Fibroblast of the aortic adventitia (primary cell): ENCODE measurements at places on chromosomes 1 and 21.

DNA sequence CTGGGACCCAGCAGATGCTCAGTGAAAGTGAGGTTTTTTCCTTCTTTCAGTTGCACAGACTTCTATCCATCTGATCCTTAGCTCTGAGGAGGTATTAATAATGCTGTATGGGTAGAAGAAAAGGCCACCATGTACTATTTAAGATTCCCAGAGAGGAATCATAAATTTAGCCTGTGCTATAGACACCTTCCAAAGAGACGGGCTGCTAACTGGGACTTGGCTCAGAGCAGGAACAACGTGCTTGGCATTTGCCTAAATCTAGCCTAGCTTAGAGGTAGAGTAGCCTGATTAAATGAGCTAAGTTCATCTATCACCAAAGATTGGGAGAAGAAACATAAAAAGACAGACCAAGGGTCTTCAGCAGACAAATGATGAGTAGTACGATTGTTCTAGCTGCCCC, 176.9 kb upstream of the BEND5 start:
- DNase-seq, result no peak

DNA sequence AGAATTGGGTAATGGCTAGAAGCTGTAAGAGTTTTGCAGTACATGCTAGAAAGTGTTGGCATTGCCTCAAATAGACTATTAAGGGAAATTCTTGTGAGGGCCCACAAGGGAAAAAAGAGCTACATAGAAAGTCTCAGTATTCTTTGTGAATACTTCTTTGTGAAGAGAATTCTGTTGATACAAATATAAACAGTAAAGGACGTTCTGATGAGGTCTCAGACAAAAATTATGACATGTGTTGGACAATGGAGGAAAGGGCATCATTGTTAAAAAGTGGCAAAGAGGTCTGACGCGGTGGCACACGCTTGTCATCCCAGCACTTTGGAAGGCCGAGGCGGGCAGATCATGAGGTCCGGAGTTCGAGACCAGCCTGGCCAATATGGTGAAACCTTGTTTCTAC, 458.9 kb downstream of the NCAM2 start:
- no peak for DNase-seq

- no peak for DNase-seq
These were observed 37.1 kb downstream of the TENT5C start for GRCh38 chr1:117642963-117643362.

DNA sequence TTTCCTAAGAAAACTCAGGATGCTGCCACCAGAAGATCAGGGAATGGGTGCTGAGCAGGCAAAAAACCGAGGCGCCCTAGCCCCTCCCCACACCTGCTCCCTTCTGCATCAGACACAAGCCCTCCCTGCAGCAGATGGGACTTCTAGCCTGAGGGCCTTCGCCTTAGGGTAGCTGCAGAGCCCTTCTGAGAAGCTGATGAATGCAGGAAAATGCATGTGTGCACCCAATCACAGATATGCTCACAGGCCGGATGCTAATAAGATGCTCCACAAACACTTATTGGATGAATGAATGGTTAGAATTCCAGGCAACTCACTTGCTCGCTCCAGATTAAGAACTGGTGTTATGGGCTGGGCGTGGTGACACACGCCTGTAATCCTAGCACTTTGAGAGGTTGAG, 6.8 kb upstream of the C1orf210 start:
- DNase-seq, result no peak

- DNase-seq, result peak; percentile 85
These were observed 1.1 kb upstream of the ELAPOR1 start for GRCh38 chr1:109112652-109113285.

DNA sequence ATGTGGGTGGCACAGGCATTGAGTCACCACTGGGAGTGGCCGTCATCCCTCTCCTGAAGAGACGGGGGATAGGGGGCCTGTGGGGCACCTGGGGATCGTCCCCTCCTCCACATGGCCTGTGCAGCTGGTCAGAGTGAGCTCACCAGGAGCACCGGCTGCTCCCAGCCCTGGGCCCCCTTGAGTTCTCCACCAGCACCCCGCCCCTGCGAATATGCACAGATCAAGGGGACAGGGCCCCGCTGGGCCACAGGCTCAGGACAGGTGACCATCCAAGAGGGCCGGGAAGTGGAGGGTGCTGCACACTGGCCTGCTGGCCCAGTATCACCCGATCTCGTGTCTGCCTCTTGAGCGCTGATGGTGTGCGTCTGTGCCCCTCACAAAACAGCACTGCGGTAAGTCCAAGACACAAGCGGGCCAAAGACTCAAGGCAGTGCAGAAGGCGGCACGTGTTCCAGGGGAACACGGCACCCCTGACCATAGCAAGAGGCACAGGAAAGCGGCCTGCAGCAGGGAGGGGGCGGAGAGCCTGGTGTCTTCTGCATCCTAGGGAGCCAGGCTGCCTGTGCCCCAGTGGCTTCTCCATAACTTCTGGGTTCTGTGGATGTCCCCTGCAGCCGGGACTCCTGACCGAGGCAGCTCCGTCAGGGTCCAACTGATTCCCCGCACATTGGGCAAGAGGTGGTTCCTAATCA, 18.1 kb upstream of the TSPEAR start:
- DNase-seq, result no peak

DNA sequence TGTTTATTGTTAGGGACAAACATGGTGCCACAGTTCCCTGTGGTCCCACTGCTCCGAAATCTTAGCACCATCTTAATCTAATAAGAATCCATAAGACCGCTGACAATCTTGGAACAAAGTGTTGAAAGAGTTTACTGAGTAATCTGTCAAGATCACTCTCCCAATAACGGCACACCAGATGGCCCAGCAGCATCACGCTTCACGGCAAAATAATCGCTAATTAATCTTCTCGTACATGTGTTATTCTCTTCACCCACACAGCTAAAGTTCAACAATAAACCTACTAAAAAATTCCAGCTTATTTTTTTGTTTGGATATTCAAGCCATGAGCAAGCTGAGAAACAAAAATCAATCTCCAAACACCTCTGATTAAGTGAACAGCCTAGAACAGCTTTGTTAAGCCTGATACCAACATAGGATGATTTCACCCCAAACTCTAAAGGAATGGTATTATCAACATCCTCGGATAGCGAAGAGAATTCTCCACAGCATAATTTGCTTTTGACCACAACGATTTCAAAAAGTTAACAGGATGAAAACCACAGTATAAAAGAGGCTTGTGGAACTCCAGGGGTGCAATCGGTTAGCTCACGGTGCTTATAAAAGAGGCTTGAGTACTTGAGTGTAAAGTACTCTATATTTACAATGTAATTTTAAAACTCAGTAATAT, 329.9 kb upstream of the GREM2 start:
- no peak for DNase-seq

DNA sequence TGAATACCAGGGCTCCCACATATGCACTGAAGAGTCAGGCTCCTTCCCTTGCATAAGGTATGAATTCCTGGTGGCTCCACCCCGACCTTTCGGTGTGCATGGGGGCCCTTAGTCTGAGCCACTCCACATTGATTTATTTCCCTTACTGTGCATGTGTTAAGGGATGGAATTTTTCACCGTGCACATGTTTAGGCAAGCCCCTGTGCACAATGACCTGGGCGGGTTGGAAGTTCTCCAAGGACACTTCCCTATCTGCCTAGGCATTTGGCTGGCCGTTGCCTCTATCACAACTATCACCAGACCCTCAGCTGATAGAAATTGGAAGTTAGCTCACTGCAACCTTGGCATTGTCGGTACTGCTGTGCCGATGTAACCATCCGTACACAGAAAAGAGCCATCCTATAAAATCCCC, 9.7 kb downstream of the S100A6 start:
- no peak for DNase-seq

- DNase-seq, result no peak
These were observed 37.0 kb downstream of the LPAR3 start for GRCh38 chr1:84855691-84856630.

- DNase-seq, result no peak
These were observed 176.5 kb upstream of the ST6GALNAC5 start for GRCh38 chr1:76690766-76691165.

DNA sequence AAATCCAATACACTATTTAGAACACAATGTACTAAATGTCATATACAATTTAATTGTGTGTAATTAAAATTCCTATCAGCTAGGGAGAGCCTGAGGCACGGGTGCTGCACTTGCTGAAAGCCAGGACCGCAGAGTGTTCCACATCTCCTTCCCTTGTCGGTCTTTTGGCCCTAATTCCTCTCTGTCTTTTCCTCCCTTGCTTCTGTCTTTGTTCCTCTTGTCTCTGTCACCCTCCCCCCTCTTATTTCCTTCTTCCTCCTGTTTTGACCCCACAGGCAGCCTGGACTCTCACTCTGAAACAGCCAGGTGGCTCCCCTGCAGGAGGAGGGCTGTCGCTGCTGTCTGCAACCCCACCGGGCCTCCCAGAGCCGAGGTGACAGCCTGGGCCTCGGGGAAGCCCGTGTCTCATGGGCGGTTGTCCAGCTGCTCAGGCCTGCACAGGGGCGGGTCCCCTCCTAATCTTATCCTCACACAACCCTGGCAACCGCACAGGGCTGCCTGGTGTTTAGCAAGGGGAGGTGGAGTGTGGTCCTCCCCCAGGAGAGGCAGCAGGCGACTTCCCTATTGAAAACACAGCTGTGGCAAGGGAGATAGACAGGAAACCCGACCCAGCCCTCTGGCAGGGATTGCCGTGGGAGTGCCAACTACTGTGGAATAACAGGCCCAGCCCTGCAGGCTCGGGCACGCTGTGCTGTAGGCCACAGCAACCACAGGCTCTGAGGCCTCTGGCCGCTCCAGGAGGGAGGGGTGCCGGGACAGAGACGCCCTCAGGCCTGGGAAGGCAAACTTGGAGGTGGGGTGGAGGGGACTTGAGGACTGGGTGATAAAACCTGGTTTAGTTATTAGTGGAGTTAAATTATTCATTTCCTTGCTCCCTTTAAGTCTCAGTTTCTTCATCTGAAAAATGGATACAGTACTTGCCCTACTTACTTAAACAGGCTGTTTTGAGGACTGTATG, 68.8 kb upstream of the WDR26 start:
- DNase-seq, result peak; percentile 93

DNA sequence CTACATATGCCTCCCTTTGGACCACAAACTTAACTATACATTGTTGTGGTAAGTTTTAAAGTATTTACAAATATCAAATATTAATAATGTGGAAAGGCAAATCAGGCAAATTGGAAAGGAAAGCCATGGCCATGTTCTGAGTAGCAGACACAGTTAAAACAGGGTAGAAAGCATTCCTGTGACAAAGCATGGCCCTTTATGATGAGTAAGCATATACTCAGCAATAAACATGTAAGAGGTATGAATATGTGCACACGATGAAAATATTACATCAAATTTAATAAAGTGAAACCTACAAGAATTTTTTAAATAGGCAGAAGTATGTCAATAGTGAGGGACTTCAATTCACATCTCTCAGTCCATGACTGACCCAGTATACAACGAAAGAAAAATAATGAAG, 389.2 kb downstream of the DSCAM start:
- DNase-seq, result no peak

- DNase-seq, result peak; percentile 53
These were observed 10.1 kb upstream of the GNG12 start for GRCh38 chr1:67843331-67843730.

- no peak for DNase-seq
These were observed 175.9 kb upstream of the ARHGEF16 start for GRCh38 chr1:3278416-3279181.

DNA sequence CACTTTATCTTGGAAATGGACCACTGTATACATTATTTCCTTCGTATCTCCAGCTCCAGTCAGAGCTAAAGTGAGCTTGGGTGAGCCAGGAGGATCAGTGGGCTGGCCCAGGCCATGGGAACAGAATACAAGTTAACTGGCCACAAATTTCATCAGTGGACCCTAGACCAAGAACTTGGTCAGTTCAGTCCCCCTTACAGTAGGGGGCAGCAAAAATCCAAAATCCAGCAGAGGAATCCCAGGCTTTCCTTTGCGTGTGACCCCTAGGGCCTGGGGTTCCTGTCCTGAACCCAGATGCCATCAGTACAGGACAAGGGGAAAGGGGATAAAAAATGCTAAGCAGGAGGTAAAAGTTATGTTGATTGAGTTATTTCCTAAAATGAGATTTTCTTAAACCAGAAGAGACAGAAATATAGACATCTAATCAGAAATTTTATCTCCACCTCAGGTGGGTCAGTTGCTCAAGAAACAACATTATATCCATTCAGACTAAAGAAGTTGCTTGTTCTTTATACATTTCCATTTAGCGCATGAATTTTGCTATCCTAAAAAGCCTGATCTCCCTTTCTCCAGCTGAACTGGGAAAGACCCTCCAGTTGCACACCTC, 24.1 kb upstream of the LCE5A start:
- DNase-seq, result no peak

DNA sequence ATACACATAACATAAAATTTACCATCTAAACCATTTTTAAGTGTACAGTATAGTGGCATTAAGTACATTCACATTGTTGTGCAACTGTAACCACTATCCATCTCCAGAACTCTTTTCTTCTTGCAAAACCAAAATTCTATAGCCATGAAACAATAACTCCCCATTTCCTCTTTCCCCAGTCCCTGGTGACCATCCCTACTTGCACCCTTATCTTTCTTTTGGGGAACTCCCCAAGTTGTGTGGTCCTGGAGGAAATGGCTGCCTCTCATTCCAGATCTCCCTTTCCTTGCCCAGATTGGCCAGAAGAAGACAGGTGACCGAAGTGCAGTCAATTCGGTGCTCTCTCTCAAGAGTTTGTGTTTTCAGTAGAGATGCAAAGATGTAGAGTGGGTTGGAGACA, 389.6 kb upstream of the C1orf87 start:
- no peak for DNase-seq

DNA sequence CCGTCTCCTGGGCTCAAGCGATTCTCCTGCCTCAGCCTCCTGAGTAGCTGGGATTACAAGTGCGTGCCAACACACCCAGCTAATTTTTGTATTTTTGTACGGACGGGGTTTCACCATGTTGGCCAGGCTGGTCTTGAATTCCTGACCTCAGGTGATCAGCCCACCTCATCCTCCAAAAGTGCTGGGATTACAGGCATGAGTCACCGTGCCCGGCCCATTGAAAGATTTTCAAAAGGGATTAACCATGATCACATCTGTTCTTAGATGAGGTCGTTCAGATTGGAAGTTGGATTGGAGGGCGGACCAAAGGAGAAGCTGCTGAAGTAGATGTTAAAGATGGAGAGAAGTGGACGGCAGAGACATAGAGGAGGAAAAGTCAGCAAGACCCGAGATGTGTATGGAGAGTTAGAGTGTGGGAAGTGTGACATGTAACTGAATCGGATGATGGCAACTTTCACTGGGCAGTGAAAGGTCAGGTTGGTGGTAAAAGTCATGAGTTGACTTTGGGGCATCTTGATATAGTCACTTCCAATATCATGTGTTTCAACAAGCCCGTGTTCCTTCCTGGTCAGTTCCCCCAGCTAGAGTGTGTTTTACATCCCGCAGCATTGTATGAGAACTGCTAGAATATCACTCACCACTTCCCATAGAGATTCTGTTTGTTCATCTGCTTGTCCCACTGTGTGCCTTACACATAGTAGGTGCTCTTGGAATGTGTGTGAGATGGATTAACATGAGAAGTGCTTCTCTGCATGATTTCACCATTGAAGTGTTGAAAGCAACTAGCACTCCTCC, 54.4 kb upstream of the TINAGL1 start:
- DNase-seq, result no peak

- DNase-seq, result no peak
These were observed 19.8 kb upstream of the ASB17 start for GRCh38 chr1:75952016-75952415.
